ENCODE measurements at places on chromosomes 3 and 15.

DNA sequence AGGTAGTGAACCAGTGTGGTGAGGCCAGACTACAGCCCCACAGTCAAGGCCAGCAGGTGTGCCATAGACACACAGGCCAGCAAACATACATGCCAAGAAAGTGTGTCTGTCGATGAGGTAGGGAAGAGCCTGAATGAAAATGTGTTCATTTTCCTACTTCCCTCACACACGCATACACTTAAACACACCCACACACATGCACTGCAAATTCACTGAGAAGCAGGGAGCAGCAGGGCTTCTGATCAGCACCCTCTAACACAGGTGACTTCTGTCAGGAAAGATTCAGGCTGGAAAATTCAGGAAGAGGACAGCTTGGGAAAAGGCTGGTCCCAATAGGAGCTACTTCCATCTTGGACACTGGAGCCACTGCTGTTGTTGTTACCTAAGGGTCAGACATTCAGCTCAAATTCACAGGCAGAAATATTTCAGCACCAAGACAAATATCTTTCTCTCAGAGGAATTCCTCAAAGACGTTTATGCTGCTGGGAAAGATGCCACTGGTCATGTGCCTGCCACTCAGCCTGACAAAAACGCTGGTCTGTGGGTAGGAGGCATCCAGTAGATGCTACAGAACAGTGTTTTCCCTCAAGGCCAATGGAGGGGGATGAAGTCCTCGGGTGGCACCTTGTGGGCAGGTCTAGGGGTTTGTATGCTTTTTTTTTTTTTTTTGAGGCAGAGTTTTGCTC, 40.9 kb upstream of the LARS2 start:
- DNase-seq, result no peak

DNA sequence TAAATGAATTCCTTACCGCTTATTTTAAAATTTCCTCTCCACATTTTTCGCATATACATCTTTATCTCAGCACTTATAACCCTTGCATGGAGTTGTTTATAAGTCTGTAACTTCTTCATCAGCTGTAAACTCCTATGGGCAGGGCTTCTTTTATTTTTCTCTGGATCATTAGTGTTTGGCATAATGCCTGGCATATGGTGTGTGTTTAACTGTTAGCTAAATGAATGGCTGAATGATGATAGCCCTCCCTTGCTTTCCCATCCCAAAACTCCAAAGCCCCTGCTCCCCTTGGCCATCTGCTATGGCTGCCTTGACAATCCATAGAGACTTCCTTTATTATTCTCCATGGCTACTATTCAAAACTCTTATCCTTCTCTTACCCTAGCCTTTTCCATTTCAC, 48.1 kb upstream of the SEMA6D start:
- DNase-seq, result no peak

DNA sequence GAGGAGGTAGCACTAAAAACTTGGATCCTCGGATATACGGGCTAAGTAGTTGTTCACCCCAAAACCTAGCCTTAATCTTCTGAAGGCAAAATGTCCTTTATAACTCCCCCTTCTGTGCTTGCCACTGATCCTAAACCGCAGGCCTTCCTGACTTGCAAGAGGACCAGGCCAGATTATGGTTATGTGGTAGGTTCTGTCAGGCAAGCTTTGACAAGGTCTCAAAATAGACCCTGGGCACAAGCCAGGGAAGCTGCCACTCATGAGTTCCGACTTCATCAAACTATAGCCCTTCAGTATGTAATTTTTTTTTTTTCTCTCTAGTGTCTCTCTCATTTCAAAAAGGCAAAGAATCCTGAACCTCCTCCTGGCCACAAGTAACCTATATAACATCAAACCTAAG, 3.2 kb downstream of the LRRFIP2 start:
- no peak for DNase-seq

GRCh38 chr3:185126201-185126600, 26.7 kb downstream of the C3orf70 start:
- no peak for DNase-seq

DNA sequence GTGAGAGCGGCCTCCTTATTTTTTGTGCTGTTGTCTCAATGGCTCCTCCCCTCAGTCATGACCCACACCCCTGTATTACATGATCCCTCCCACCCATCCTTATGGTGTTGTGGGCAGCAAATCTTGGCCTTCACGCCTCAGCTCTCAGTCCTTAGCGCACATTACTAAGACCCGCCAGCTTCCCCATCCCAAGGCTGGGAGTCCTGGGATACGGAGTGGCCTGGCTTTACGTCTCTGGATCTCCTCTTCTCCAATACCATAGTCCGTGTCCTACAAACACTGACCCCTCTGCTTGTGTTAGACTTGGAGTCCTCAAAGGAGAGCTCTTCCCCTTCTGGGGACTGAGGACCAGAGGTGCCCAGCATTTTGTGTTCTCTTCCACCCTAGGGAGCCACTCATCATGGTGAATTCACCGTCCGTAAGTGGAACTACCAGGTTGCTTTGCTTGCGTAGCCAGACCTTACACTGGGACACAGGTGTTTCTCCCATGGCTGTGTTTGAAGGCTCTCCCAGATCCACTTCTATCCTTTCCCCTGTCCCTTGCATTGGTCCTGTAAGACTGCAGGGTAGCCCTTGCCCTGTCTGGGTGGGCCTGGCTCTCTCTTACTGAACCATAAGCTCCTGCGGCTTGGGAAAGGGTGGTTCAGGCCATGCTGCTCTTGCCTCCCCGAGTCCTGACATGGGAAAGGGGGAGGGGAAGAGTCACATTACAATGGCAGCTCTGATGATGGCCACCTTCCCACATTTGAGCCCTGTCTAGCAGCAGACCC, 13.6 kb downstream of the GRM2 start:
- DNase-seq, result no peak

DNA sequence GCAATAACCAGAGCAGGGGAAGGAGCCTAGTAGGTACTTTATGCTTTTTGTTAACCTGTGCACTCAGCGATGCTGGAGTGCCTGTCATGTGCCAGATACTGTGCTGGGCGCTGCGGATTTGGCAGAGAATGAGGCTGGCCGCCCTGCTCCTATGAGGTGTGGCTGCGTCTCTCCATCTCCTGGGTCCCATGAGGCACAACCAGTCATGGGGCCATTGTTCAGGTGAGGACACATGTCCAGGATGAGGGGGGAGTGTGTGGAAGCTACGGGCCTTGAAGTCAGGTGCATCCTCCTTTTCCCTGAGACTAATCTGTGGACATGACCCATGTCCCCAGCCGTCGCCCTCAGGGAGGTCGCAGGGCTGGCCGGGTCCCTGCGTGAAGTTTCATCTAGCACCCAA, 963 bp upstream of the TXNRD3 start:
- no peak for DNase-seq

- no peak for DNase-seq
Measured at GRCh38 chr15:70632491-70633102, 130.8 kb downstream of the UACA start.

- DNase-seq, result no peak
Measured at GRCh38 chr3:186990878-186991308, 60.6 kb downstream of the ST6GAL1 start.

GRCh38 chr3:3180456-3180855, 965 bp upstream of the CRBN start:
- no peak for DNase-seq

DNA sequence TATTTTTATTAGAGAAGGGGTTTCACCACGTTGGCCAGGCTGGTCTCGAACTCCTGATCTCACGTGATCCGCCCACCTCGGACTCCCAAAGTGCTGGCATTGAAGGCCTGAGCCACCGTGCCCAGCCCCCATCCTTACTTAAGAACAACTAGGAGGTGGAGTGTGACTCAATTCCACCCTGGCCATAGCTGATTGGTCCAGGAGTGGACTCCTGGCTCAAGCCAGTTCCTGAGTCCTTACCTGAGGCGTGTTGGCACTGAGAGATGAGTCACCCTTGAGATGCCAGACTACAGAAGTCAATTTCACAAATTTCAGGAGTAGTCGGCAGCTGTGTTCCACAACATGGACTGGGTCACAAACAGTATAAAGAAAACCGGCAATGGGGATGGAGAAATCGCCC, 124.2 kb downstream of the SHQ1 start:
- DNase-seq, result no peak

DNA sequence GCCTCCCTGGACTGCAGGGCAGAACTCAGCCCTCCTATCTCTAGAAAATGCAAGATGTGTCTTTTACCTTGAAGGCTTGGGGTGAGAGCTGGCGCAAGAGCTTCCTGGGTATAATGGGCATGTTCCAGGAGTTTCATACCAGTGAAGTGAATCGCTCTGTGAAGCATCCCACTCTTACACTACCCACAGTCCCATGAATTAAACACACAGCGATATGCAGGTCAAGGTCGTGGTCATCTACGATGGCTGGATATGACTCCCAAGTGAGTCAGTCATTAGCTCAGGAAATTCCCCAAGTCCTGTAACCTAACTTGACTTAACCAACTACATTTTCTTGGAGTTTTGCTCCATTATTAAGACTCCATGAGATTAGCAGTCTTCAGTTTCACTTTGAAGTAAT, 439.7 kb downstream of the NTRK3 start:
- DNase-seq, result no peak

- DNase-seq, result no peak
Measured at GRCh38 chr15:74383286-74383685, 15.8 kb upstream of the CYP11A1 start.

GRCh38 chr3:20194793-20195460, 8.9 kb upstream of the SGO1 start:
- no peak for DNase-seq

- peak; percentile 36 for DNase-seq
Measured at GRCh38 chr15:90101130-90101968, 919 bp downstream of the IDH2 start.

DNA sequence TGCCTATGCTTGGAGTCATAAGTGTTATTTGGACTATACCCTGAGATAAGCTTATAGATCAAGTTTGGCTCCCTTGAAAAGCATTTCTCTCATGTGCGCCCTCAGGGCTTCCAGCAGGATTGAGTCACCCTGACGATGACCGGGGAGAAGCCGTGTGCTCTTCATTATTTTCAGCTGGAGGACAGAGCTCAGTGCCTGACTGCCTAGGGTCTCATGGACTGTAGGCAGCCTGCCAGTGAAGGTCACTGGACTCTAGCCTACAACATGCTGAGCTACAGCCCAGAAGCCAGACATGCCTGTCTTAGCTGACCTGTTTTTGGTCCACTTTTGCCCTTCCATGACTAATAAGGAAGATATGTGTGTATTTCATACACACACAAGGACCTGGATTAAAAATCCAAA, 31.6 kb upstream of the NUDT16 start:
- DNase-seq, result no peak

GRCh38 chr3:153111016-153111415, 51.0 kb upstream of the RAP2B start:
- DNase-seq, result no peak

- DNase-seq, result no peak
Measured at GRCh38 chr3:117637666-117638065, 928.1 kb downstream of the TUSC7 start.

- peak; percentile 34 for DNase-seq
Measured at GRCh38 chr3:107962946-107963345, 127.9 kb downstream of the CD47 start.

DNA sequence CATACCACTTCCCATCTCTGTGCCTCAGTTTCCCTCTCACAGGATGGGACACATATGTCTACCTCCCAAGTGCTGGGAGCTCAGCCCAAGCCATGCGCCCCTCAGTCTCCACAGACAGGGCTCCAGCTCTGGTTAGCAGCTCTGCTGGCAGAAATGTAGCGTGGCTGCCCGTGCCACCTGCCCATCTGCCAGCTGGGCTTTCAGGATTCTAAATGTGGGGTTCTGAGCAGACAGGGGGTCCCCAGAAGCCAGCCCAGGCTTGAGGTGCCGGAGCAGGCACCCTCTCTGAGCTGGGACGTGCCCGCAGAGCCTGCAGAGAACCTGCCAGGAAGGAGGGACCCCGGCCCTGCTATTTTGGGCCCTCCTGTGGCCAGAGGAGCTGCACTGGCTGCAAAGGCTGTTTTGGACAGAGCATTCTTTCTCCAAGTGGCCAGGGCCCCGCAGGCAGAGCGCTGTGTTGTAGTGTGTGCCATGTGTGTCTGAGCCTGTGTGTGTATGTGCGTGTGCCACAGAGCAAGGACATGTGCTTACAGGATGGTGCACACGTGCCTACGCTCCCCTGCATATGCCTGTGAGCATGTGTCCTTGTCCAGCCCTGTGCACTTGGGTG, 31.7 kb downstream of the PSTPIP1 start:
- DNase-seq, result no peak

GRCh38 chr3:85068911-85069310, 110.1 kb downstream of the CADM2 start:
- no peak for DNase-seq

DNA sequence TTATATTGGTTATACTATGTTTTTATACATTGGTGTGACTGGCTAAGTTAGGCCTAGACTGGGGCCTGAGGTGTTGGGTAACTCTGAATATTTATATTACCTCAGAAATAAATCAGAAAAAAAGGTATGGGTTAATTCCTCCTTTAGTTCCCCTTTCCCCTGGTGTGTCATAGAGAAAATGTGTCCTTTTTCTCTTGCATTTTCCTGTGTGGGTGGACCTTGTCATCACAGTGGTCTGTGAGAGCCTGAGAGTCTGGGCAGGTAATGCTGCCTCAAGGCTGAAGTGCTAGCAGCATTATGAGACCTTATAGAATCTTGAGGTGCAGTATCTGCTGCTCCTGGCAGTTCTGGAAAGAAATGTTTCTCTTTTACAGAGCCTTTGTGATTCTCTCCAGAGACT, 69.7 kb downstream of the PCOLCE2 start:
- no peak for DNase-seq

DNA sequence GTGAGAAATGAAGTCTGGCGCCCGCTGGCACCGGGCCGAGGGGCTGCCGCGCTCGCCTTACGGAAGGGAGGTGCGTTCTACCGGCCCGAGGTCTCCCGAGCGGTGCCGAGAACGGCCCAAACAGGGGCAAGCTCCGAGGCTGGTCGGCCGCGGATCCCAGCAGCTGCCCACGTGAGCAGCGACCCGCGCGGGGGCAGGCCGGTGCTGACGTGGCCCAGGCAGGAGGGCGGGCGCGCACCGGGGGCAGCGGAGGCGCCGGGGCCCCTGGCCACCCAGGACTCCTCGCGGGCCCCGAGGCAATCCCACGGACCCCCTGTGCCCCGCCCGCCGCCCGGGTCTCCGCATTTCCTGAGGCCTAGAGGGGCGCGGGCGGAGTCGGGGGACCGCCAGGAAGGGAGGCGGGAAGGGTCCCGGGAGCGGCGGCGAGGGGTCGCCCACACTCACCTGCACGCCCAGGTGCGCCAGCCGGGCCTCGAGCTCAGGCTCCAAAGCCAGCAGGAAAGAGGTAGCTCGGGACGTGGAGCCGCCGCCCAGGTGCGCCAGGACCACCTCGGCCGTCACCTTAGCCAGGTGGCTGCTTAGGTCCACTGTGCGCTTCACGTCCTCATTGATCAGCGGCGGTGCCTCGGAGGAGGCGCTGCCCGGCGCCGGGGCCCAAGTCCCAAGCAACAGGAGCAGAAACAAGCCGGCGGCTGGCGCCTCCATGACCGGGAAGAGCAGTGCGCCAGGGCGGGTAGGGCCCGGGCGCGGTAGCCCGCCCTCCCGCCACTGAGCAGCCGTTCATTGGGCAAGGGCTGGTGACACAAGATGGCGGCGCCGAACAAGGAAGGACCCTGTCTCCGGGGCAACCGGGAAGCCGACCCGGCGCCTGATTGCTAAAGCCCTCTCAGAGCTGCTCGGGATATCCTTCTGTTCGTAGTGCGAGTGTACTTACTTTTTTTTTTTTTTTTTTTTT, at the start of gene RPN1:
Gene RPN1 (minus strand): TSS at position 723 of the 955 bp plus-strand sequence. CDS start 18 bp downstream, at position 705.
- DNase-seq, result peak; percentile 96
